Retinal pigment epithelial cell (primary cell): ENCODE measurements at places on chromosomes 13 and 19.

DNA sequence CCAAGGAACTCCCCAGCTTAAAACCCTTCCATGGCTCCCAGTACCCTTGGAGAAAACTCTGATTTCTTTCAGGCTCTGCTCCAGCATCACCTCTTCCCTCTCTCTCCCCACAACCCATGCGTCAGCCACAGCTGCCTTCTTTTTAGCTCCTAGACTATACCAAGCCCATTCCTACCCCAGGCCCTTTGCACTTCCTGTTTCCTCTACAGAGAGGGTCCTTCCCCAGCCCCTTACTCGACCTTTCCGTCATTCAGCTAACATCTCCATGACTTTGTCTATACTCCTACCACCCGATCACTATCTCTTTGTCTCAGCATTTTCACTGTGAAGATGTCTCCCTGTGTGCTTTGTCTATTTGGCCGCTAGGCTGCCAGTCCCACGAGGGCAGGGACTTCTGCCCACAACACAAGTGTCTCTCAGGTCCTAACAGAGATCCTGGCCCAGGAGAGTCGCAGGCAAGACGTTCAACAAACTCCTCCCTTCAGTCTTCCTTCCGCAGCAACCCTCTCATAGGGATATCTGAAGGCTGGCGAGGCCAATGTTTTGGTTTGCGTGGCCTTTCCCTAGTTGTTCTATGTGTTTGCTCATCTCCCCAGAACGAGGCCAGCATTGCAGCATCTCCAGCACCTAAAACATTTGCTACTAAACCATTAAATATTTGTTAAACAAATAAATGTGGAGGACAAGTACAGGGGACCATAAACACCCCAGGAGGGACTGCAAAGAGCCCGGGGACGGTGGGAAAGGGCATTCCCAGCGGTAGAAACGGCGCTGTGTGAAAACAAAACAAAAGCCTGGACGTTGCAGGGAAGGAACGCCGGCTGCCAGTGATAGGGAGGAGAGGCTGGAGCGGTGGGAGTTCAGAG lies 816 bp downstream of the CCNP start:
- DNase-seq = no peak

DNA sequence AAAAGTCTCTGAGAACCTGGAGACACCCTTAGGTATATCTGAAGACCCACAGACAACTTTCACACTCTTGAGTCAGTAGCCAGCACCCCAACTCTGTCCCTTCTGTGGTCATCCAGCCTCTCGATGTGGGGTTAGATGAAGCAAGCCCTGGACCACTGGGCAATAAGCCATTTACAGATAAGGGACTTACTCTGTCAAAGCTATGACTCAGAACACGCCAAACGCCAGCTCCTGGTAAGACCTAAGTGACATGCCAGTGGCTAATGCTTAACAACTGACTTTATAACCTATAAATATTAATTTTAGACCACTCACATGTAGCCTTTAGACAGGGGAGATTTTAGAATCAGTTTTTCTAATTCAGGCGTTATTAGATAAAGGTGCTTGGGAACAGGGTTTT lies 85.7 kb downstream of the SHISA2 start:
- DNase-seq = peak; percentile 21

DNA sequence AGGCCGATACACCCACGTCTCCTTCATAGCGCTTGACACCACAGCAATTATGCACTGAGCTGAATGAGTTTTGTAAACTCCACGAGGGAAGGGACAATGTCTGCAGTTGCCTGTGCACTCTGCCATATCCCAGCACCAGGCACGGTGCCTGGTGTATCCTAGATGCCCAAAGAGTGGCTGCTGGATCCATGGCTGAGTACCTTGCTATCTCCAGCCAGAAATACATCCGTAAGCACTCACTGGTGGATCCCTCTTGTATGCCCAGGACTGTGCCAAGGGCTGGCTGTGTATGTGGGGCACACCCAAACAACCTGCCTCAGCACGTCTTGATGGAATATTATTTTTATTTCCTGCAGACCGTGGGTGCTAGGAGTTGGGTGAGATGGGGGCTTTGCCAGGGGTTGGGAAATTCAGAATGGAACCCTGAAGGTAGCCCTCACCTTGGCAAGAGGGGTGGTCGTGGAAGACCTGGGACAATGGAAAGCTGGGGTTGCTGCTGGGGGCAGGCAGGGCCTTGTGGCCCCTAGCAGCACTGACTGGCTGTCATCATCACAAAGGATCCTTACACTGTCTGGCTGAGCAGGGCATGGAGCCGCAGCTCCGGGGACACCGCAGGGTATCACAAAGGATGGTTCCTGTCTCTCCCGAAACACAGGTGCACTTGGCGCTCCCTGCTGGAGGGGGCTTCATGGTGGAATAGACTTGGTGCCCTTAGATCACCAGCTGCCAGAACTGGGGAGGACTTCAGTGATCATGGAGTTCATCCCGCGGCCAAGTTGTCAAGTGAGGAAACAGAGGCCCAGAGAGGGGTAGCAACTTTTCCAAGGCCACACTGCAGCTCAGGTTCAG lies 131.3 kb downstream of the URI1 start:
- no peak for DNase-seq

DNA sequence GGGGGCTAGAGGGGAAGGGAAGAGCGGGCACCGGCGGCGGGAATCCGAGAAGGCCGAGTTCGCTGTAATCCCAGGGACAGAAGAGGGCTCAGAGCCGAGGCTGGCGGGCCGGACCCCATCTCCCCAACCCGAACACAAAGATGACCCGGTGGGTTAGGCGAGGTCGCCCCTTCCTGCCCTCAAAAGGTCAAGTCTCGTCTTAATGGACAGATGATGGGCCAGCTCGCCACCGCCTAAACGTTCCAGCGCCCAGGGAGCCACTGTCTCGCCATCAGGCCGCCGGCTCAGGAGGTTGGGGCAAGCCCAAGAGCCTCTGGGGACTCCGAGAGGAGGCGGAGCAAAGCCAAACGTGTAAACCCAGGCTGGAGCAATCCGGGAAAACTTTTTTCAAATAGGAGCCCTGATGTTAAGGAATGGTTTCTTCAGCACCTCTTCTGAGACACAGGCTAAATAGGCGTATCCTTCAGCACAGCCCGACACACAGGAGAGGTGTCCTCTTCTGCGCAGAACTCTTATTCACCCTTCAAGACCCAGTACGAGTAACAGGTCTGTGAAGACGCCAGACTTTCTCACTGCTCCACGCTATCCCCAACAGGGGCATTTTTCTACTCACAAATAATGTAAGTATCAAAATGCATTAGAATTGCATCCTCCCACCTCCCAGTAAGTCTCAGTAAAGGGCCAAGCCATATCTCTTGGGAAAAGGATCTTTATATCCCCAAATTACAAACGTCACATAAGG lies 6.3 kb upstream of the POU4F1 start:
- no peak for DNase-seq

GRCh38 chr13:59176775-59177174 lies 987.0 kb downstream of the DIAPH3 start:
- DNase-seq = no peak

DNA sequence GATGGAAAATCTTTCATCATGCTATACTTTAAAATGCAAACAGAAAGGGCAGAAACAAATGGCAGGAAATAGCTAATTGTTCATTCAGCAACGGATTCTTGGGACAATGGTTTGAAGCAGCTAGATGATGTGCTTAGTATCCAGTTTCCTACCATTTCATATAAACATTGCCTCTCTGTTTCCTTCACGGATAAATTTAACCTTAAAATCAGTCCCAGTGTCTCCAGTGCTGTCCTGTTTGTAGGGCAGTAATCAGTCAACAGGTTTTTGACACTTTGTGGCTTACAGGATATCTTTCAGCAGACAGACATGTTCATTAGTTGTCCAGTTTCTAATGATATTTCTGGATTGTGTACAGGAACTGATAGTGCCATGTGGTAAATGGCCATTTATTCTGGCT lies 24.7 kb upstream of the RB1 start:
- no peak for DNase-seq

GRCh38 chr13:41411522-41411921 lies 45.8 kb upstream of the RGCC start:
- no peak for DNase-seq

DNA sequence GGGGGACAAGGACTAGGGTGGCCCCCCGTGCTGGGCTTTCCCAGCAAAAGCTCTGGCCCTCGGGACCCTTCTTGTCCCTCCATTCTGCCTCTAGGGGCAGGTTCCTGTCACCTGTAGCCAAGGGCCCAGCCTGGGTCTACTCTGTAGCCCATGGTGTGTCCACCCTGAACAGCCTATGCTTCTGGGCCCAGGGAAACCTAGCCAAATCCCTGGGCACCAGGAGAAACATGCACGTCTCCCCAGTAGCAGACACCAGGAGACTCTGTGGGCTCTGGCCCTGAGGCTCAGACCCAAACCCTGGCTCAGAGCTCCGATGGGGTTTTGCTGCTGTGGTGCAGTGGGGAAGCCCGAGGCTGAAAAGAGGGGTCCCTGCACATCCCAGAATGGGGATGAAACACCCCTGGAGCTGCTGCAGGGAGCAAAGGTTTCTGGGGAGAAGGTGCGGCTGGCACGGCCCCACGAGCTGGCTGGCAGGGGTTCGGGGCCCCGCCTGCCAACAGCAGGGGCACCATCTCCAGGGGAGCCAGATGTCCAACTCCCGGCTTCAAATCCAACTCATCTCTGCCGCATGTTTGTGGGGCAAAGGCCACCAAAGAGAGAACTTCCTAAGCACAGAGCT lies 18.2 kb downstream of the CEBPG start:
- DNase-seq = no peak

- no peak for DNase-seq
Observed at GRCh38 chr19:18648973-18649315, 12.1 kb downstream of the KLHL26 start.

GRCh38 chr13:64639206-64639605 lies 2590.9 kb downstream of the PCDH9 start:
- DNase-seq = no peak

GRCh38 chr19:39943586-39943985 lies 9.2 kb upstream of the FCGBP start:
- DNase-seq = no peak

DNA sequence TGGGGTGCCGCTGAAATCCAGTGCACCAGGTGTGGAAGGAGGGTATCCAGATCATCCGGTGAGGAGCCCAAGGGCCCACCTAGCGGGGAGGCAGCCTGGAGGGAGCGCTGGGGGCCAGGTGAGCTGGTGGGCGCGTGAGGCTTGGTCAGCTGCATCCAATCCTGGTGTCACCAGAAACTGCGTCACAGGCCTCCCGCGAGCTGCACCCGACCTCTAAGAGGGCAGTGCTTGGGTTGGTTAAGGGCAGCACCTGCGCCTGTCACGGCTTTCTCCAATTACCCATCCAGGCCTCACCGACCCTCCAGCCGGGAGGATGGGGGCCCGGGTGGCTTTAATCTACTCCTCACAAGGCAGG lies 284 bp downstream of the RNF17 start:
- DNase-seq = no peak

DNA sequence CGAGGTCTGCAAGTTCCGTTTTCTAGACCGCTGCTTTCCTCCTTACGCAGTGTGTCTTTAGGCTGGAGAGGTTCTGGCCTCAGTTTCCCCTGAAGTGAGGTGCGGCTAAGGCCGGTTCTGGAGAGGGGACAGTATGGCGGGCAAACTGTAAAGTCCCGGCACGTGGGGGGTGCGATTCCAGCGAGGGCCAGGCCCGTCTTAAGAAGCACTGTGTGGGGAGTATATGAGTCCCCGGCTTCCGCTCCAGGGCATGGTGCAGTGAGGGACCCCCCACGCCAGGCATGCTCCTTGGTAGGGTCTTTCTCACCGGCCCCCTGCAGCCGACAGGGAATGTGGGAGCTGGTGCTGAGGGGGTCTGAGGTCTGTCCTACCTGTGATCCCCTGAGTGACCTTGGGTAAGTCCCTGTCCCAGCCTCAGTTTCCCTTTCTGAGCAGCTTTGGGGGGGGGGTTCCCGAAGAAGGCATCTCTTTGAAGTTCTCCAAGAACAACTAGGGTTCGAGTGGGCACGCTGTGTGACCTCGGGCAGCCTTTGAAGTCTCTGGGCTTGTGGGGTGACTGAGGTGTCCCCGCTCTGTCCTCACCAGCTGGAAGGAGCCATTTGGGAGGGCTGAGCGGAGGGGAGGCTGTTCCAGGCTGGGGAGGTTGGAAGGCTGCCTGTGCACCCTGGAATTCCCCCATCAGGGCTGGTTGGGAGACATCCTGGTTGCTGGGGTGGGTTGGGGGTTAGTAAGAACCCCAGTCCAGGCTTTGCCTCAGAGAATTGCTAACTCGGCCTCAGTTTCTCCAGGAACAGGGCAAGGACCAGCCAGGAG lies 1.5 kb downstream of the NFIC start:
- DNase-seq = no peak

DNA sequence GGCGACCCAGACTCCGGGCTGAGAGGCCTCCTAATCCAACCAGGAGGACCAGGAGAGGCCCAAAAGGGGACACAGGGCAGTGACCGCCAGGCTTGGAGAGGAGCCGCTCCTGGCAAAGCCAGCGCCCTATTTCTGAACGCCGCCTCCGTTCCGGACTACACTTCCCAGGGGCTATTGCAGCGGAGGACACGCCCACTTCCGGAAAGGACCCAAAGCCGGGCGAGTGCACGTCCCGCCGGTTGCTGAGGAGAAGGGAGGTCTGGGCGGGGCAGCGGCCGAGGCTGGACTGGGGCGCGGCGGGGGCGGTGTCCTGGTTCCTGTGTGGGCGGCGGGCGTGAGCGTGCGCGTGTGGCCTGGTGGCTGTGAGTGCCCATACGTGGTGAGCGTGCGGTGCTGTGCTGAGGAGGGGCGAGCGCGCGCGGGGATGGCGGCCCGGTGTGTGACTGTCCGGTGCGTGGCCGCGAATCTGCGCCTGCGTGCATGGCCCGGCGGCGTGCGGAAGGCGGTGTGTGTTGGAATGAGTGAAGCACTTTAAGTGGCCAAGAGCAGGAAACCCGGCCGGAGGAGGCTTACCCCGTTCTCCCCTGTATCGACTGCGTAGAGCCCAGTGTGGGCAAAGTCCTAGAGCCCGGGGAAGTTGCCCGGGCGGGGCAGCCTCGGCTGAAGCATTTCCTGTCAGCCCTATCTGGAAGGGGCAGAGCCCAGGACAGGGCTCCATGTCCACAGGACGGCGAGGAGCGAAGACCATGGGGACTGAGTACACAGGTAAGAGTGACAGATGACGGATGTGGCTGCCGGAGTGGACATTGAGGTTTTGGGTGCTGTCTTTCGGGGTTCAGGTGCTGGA lies at the start of gene ZNF470:
Gene ZNF470, plus strand, starts transcription at position 195 of the 847 bp plus-strand sequence. CDS start 2,844 bp downstream, outside the sequence.
- peak; percentile 67 for DNase-seq

- DNase-seq = no peak
Observed at GRCh38 chr19:45575216-45575615, 9.4 kb downstream of the OPA3 start.

DNA sequence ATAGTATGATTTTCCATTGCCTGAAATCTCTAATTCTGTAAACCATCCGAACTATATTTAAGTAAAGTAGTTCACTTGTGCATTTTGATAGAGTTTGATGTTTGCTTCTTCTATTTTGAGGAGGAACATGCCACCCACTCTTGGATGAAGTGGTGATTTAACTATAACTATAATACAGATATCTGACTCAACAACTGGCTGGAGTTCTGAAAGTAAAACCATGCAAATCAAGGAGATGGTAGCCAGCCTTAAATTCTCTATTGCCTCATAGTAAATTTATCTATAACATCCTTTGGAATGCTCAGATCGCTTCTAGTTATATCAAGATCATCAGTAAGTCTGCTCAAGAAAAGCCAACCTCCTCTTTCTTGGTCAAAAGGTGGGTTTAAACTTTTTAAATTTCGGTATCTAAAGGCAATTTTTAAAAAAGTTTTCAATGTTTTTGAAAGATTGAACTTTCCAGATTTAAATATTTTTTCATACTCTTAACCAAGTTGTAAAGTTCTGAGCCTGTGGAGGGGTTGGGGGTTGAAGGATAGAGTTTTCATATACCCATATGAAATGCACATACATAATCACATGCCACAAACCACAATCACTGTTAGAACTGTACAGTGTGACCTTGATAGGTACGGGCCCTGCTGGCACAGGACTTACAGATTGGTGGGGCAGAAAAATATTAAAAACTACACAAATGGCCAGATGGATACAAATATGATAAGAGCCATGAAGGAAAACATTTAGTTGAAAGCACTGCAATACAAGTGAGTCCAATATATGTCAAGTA lies 90.5 kb upstream of the RFC3 start:
- DNase-seq = no peak
